ENCODE measurements at places on chromosomes 1 and 21.

- no peak for DNase-seq
These were observed 66.4 kb upstream of the BTG3 start for GRCh38 chr21:17679002-17679600.

- DNase-seq, result no peak
These were observed 7.0 kb upstream of the TRIM45 start for GRCh38 chr1:117128323-117129079.

- DNase-seq, result no peak
These were observed 11.0 kb downstream of the SFPQ start for GRCh38 chr1:35181790-35182455.

- no peak for DNase-seq
These were observed 7.6 kb upstream of the CNN3 start for GRCh38 chr1:94934551-94934950.

DNA sequence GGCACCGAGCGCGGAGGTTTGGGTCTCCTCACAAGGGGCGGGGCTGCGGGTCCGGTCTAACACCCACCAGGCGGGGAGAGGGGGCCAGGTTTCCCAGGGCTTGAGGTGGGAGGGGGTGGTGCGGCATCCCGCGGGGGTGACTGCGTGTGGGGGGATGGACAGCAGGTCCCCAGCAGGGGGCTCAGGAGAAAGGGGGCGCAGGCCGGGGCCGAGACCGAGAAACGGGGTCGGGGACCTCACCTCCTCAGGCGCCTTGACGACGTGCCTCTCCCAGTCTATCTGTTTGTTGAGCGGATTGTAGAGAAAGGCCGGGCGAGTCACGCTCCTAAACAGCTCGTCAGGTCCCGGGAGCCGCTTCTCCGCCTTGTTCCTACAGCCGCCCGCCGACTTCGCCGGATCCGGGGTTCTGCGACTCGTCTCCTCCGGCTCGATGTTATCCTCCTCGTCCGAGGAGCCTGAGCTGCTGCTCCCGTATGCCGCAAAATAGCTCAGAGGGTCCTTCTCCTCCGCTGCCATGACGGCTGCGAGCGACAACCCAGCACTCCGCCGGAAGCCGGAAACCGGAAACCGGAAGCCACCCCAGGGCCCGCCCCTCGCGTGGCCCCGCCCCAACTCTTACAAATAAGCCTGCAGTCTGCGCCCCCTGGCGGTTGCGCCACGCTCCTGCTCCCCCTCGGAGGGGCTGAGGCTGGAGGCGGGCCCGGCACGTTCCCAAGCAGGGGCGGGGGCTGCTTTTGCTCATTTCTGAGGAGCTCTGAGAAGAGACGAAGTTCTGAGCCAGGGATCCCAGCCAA is at the start of gene C1orf52:
Gene C1orf52 (minus strand): TSS at position 545 of the 794 bp plus-strand sequence. CDS start 29 bp downstream, at position 516.
- DNase-seq, result peak; percentile 96

GRCh38 chr1:150765296-150765976 is at the start of gene CTSS:
Gene CTSS (minus strand): TSS chr1:150765778. CDS start chr1:150764763, 1,015 bp downstream.
- no peak for DNase-seq

DNA sequence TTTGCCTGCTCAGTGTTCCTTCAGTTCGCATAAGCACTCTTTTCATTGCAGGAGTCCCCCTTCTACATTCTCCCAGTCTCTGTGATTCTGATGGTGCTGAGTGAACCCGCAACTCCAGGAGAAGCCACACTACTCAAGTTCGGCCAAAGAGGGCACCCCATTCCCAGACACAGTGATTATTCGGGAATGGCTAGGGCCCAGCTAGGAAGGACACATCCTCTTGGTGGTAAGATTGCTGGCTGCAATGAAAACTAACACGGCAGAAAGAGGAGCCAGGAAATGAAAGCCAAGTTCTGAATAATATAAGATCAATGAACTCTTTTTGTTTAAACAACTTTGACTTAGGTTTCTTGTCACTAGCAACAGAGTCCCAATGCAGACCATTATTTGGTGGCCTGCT is 14.9 kb downstream of the CREG1 start:
- no peak for DNase-seq

- no peak for DNase-seq
These were observed 24.6 kb downstream of the TEX35 start for GRCh38 chr1:178537382-178538090.

DNA sequence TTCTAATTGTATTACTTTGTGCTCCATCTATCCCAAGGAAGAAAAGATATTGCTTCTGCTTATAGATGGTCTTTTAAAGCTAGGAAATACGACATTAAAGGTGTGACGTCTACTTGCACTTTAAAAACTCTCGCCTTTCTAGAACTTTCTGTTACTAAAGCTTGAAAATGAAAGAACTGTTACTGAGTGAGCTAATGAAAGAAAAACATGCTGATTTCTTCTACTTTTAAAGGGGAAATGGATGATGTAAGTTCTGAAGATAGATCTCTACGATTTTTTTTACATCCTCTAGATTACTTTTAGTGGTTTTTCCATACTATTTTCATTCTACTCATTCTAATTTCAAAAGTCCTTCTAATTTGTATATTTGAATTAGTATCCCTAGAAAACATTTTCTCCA is 387.5 kb downstream of the USP25 start:
- no peak for DNase-seq

GRCh38 chr1:24636661-24637357 is 6.3 kb upstream of the SRRM1 start:
- DNase-seq, result no peak

DNA sequence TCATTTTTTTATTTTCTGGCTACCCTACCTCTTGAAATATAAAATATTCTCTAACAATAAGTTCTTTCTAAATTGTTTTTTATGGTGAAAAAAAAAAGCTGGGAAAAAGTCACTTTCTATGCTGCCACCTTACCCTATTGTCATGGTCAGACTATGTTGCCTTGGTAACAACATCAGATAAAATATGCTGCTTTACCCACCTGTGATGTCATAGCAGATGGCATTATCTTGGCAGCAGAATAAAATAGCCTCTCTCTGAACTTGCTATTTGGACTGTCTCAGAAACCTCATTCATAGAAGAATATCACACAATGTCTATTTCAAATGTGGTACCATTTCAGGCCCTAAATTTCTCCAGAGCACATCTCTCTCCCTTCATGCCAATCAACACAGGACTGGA is 69.6 kb upstream of the SGIP1 start:
- no peak for DNase-seq

- no peak for DNase-seq
These were observed 57.7 kb downstream of the ZNF697 start for GRCh38 chr1:119590393-119590792.

- DNase-seq, result no peak
These were observed 93.1 kb downstream of the RGL1 start for GRCh38 chr1:183898001-183898396.

DNA sequence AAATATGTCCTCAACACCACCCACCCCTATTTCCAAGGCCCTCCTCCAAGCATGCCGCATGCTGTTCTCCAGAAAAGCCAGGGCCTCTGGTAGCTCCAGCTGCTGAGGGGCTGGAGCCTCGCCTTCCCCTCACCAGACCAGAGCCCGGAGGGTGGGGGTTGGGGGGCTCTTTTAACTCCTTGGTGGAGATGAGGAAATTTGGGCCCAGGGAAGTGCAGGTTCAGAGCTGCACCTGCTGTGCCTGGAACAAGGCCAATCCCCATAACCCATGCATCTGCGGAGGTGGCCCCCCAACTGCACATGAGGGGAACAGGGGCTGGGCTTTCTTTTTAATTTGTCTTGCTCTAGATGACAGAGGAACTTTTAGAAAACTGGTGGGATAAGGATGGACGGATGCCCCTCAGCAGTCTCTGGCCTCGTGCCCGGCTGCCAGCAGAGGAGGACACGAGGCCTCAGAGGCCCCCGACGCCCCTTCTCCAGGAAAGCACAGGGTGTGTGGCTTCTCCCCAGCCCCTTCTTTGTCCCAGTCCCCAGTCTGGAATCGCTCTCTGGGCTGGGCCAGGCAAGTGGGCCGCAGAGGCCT is 550 bp upstream of the SELENON start:
- no peak for DNase-seq
